ENCODE measurements at places on chromosomes 7 and 10.
A peak's percentile ranks its signal among the peaks of the same experiment; 100 is the strongest.

- DNase-seq = no peak
Observed at GRCh38 chr10:100607439-100607838, 71.7 kb downstream of the HIF1AN start.

GRCh38 chr10:32347363-32348022, 535 bp upstream of the EPC1 start:
- DNase-seq = no peak

- DNase-seq = no peak
Observed at GRCh38 chr7:157487046-157487770, 150.4 kb downstream of the DNAJB6 start.

DNA sequence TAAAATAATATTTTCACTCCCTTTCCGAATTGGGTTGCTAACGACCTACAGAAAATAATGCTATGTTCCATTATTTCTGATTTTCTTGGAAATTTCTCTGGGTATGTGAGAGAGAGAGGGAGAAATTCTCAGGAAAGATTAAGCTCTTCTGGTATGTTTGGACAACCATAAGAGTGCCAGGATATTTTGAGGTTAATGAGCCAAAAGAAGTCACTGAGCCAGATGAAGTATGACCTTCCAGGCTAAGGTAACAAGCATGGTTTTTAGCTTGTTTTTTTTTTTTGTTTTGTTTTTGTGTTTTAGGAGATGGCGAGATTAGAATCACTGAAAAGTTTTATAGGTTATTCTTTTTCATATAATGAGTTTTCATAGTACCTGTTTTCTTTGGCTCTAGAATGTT, 171.0 kb upstream of the FOXP2 start:
- no peak for DNase-seq

DNA sequence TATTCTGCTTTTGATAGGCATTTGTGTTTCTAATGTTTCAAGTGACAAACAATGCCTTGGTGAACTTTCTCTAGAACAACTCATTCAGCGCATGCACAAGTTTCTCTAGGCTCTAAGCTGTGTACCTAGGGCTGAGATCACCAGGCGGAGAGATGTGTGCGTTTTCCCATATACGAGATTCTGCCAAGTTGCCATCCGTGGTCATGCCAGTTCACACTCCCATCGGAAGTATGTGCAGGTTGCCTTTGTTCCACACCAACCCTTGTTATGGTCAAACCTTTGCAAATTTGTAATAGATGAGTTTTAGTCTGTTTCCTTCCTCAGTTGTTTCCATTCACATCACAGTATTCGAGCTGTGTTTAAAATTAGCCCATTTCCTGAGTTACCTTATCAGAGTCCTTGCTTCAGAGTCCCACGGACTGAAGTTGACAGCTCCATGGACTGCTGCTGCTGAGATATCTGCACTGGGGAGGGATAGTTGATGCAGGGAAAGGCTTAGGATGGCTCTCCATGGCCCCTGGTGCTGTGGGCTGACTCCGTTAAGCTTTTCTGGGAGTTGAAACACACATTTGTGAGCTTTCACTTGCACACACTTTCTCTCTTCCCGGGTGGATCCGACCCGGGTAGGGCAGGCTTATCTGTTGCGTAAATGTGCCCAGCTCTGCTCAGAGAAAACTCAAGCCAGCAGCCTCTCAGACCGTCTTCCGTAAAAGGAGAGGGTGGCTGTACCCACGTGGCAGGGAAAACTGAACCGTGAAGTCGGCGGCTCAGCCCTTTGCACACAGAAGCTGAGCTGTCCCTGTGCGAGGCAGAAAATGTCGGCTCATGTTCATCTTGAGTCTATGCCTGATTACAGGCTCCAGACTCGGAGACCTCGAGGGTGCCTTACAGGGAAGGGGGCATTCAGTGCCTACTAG, 49.4 kb downstream of the HK1 start:
- DNase-seq = peak; percentile 21

DNA sequence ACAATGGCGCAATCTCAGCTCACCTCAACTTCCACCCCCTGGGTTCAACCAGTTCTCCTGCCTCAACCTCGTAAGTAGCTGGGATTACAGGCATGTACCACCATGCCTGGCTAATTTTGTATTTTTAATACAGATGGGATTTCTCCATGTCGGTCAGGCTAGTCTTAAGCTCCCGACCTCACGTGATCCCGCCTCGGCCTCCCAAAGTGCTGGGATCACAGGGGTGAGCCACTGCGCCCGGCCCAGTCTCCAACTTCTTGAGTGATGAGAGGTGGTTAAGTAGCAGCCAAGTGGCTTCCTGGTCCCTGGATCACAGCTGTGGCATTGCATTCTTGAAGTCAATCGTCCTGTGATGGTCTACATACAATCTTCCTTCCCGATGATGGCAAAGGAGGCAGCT, 46.1 kb upstream of the NFE2L3 start:
- DNase-seq = no peak

DNA sequence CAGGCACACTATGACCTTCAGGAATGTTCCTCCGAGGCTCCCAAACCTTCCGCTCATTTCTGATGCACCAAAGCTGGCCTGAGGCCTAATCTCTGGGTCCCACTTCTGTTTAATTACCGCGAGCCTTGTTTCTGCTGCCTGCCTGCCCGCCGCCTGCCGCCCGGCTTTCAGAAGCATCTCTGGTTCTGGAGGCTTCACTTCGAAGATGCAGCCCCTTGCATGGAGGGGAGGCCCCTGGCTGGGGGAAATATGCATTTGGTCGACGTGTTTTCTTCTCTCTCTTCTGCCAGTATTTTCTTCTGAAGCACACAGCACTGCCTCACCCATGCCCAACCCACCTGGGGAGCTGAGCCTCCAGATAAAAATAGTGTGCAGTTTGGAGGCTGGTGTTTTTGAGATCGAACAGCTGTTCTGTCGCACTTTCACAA, 166.9 kb downstream of the PAXIP1 start:
- DNase-seq = no peak

DNA sequence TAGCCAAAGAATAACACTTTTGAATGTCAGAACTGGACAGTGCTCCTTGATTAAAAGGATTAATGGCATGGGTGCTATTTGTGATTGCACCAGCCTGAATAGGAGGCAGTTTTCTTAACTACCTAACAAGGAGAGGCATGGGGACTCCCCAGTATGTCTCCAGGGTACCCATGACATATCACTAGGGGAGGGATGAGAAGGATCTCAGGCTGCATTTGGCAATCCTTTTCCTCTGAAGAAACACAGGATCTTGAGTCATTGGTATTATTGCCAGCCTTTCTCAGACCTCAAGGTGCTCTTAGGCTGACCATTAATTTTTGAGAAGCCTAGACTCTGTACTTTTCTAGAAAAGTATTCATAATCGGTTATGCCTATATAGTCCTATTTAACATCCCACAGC, 77.5 kb upstream of the NPVF start:
- no peak for DNase-seq

GRCh38 chr7:30181211-30181610, 46.4 kb downstream of the MTURN start:
- no peak for DNase-seq

GRCh38 chr10:100347568-100348195, 649 bp downstream of the SCD start:
- DNase-seq = no peak

DNA sequence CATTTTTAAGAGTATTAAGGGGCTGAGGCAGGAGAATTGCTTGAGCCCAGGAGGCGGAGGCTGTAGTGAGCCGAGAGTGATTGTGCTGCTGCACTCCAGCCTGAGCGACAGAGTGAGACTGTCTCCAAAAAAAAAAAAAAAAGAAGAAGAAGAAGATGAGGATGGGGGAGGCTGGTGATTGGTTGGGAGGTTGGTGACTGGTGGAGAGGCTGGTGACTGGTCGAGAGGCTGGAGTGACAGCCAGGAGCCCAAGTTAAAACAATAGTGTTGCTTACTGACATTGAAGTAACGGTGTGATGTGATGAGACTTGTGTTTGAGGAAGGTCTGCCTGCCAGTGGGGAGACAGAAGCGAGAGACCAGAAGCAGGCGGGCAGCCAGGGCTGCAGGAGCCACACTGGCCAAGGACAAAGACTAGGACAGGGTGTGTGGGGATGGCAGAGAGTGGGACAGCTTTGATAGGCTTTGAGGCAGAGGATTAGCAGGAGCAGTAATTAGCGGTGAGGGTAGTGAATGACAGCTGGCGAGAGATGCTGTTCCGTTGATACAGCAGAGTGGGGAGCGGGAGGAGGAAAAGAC, 4.9 kb downstream of the SRRT start:
- no peak for DNase-seq

DNA sequence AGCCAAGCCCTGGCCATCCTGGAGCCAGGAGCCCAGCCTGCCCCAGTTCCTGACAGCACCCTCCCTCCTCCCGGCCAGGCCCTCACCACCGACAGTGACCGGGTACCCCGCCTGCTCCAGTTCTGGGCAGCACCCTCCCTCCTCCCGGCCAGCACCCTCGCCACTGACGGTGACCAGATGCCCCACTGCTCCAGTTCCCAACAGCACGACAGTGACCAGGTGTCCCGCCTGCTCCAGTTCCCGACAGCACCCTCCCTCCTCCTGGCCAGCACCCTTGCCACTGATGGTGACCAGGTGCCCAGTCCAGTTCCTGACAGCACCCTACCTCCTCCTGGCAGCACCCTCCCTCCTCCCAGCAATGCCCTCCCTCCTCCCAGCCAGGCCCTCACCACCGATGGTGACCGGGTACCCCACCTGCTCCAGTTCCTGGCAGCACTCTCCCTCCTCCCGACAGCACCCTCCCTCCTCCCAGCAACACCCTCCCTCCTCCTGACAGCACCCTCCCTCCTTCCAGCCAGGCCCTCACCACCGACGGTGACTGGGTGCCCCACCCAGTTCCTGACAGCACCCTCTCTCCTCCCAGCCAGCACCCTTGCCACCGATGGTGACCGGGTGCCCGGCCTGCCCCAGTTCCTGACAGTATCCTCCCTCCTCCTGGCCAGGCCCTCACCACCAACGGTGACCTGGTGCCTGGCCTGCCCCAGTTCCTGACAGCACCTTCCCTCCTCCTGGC, 40.3 kb downstream of the VIPR2 start:
- DNase-seq = no peak

GRCh38 chr7:124796771-124797170, 31.2 kb upstream of the GPR37 start:
- DNase-seq = no peak

DNA sequence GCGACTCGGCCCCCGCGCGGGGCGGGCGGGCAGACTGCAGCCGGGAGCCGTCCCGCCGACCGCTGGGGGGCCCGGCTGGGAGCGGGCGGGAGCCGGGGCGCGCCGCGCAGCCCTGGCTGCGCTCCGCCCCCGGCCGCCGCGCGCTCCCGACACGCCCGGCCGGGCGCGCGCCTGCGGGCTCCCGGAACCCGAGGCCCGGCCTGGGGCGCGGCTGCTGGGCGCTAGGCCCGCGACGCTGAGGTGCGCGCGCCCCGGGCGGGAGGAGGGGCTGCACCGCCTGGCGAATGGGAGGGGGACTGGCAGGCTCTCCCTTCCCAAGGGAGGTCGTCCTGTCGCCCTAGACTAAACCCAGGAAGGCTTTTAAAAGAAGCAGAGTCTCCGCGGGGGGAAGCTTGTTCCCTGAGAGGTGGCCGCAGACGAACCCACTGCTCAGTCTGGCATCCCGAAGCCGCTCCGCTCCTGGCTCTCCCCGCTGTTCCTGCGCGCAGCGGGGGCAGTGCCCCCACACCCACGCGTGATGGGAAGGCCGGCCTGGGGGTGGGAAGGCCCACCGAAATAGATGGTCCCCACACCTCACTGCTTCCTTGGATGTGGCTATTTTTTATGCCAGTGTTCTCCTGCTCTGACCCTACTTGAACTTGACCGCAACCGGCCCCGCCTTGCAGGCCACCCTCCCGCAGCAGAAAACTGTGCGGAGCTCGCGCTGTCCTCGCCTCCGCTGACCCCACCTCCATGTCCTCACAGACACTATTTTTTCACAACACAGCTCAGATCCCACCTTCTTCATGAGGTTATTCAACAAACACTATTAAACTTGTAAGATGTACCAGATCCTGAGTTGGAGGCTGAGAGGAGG, at the start of gene VOPP1:
Gene VOPP1 (minus strand): TSS at position 125 of the 856 bp plus-strand sequence. CDS start 178 bp downstream, outside the sequence.
- DNase-seq = peak; percentile 72

- no peak for DNase-seq
Observed at GRCh38 chr7:14125998-14126397, 136.5 kb upstream of the ETV1 start.

DNA sequence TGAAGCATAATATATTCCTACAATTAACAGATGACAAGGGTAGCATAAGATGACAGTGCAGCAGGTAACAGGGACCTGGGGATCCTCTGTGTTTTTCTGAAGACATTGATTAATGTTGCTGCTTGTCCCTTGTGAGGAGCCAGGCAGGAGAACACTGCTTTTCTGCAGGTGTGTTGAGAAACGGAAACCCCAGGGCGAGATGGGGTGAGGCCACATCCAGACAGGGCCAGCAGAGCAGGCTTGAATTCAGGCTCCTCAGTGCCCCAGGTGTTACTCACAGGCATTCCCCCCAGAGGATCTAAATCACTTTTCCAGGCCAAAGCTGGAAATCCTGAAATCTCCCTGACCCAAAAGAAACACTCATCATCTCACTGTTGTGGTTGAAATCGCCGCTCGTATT, 105.3 kb downstream of the CCDC3 start:
- DNase-seq = no peak

GRCh38 chr7:14850039-14850438, 52.5 kb downstream of the DGKB start:
- no peak for DNase-seq

GRCh38 chr7:100546129-100546925, 7.3 kb downstream of the AGFG2 start:
- DNase-seq = no peak

DNA sequence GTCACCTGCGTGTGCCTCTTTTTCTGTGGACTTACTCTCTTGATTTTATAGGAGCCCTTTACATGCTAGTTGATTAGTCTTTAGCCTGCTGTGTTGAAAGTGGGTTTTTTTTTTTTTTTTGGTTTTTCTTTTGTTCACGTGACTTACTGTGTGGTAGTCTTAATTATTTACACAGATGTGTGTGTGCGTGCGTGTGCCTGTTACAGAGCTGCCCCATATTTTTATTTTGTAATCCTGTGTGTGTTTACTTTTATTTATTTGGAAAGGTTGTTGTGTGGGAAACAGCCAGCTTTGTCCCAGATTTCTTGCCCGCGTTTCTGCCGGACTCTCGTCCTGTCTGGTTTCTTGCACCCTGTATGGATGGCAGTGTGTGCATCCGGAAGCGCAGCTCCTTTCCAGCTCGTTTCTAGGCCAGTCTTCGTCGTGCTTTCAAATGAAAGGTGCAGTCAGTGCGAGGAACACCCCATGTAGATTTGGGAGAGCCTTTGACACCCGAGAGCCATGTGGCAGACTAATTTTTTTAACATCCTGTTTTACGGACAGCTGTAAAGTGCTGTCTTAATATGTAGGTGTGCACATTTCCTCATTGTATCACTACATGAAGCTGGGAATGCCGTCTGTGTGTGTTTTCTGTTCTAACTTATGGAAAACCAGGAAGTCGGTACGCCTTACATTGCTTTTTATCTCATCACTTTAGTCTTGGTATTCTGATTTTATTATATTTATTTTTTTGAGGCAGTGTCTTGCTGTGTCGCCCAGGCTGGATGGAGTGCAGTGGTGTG, 55.6 kb downstream of the DNAJB6 start:
- DNase-seq = no peak
